ENCODE measurements at places on chromosomes 5 and 9. TPM values are rescaled to one million over a fixed set of nuclear protein-coding genes. Genes with fewer than 3 reads are reported as not detected.

PCDHB2 gene
- total RNA-seq = 1.9 TPM

AK8 gene
- total RNA-seq = not detected

PCDHGA6 gene
- 2.4 TPM for total RNA-seq

OBP2B gene
- total RNA-seq = not detected

TRIM52 gene
- 18.8 TPM for total RNA-seq

ARSI gene
- not detected for total RNA-seq

CTXN3 gene
- total RNA-seq = not detected

C5orf52 gene
- total RNA-seq = not detected

SCAI gene
- total RNA-seq = 10.4 TPM

PROB1 gene
- total RNA-seq = 0.55 TPM

KIAA0825 gene
- total RNA-seq = 1.2 TPM
